Fibroblast of mammary gland (primary cell): ENCODE measurements at places on chromosomes 12 and 14.

DNA sequence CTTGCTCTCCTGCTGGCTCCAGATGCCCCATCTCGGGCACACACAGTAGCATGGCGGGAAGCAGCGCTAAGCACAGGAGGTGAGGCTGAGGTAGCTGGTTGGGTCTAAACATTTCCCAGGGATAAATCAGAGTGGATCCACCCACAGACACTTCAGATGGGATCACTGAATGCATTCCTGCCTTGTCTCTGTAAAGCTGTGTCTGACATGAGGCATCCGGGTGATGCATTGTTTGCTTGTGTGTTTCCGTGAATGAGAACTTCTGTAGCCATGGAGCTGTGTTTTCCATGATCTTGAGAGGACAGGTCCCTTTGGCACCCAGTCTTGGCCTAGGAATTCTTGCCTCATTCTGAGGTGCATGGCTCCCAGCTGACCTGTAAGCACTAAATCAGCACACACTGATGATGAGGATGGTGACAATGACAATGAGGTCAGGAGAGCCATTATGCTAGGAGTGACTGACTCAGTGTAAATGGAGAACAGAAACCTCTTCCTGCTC is 6.7 kb upstream of the KRT75 start:
- peak; percentile 75 for DNase-seq

- no peak for DNase-seq
Observed at GRCh38 chr12:91059211-91059610, 1.4 kb upstream of the KERA start.

GRCh38 chr12:6345319-6346091 is 3.6 kb upstream of the TNFRSF1A start:
- peak; percentile 99 for DNase-seq

GRCh38 chr12:86233126-86233525 is 23.1 kb downstream of the MGAT4C start:
- no peak for DNase-seq

- DNase-seq = no peak
Observed at GRCh38 chr14:57085801-57086200, 182.9 kb downstream of the EXOC5 start.

DNA sequence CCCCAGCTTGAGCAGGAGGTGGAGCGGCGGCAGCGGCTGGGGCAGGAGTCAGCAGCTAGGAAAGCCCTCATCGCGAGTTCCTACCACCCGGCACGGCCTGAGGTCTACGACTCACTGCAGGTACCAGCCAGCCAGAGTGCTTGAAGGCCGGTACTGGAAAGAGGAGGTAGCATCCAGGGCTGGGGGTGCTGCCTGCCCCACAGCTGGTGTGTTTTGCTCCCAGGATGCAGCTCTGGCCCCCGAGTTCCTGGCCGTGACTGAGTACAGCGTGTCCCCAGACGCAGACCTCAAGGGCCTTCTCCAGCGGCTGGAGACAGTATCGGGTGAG is 1.6 kb downstream of the OGFOD2 start:
- DNase-seq = no peak

GRCh38 chr12:4849115-4849541 is 60.6 kb upstream of the KCNA1 start:
- peak; percentile 60 for DNase-seq

- DNase-seq = no peak
Observed at GRCh38 chr12:110249716-110250225, 31.3 kb upstream of the ATP2A2 start.

DNA sequence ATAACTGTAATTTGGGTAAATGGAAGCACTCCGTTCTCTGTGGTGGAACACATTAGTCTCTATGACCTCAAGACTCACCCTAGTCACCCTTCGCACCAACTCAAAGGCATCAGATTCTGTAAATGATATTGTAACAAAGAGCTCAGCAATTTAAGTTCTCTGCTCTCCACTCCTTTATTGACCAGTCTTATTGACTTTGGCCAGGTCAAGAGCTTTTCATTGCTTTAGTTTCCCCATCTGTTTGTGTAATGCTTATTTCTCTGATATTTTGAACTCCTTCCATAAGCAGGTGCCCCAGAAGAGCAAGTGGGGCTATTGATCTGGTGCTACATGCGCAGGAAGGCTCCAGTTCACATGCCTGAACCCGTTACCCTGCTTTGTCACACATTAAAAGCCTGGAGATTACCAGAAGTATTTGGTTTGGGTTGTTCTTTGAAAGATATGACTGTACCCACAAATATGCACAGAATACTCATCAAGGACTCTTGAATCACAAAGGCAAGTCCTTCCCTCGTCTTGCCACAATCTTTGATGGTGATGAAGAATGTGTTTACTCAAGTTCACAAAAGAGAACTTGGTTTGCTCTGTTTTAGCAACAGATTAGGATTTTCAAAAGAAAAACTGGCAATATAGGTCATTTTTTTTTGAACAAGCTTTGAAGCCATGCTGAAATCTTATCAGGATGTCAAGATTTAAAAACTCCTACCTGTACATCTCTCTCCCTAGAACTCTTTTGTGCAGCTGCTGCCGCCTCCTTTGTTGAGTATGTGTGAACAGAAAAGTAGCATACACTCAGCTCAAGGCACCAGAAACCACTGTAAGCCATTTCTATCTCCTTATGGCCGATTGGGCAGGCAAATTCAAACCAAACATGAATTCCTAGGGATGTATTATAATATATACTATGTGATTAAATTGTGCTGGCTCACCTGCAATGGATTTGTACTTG is 193.9 kb downstream of the BCAT1 start:
- peak; percentile 92 for DNase-seq

- peak; percentile 55 for DNase-seq
Observed at GRCh38 chr12:65859519-65859918, 35.2 kb downstream of the HMGA2 start.

- DNase-seq = no peak
Observed at GRCh38 chr12:92619026-92619425, 83.8 kb upstream of the PLEKHG7 start.

- no peak for DNase-seq
Observed at GRCh38 chr14:78709795-78710557, 539.8 kb downstream of the NRXN3 start.

DNA sequence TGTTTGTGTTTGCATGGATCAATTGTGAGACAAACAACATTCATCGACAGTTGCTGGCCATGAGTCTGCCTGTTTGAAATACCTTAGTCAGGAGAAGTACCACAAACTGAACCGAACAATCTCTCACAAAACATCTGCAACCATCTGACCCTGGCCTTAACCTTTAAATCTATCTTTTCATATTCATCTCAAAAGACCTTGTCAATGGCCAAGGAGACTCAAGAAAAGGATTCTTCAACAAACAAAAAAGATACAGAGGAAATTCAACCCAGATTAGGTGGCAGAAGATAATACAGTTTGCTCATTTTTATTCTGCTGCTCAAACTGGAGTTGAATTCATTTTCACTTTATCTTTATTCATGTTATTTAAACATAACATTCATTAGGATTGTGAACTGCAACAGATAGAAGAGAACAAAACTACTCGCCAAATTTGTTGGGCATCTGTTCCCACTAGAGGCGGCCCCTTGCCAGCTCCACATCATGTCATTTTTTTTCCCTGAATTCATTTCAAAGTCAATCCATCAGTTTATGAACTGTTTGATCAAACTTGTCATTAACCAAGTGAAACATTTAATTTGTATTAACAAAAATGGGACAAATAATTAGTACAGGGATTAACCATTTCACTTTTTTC is 152.3 kb upstream of the OTX2 start:
- no peak for DNase-seq

DNA sequence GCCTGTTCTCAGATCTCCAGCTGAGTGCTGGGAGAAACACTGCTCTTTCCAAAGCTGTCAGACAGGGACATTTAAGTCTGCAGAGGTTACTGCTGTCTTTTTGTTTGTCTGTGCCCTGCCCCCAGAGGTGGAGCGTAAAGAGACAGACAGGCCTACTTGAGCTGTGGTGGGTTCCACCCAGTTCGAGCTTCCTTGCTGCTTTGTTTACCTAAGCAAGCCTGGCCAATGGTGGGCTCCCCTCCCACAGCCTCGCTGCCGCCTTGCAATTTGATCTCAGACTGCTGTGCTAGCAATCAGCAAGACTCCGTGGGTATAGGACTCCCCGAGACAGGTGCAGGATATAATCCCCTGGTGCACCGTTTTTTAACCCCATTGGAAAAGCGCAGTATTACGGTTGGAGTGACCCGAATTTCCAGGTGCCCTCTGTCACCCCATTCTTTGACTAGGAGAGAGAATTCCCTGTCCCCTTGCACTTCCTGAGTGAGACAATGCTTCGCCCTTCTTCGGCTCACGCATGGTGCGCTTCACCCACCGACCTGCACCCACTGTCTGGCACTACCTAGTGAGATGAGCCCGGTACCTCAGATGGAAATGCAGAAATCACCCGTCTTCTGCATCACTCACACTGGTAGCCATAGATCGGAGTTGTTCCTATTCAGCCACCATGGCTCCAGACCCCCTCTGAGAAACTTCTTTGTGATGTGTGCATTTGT is 650.3 kb upstream of the ALG10B start:
- DNase-seq = no peak

DNA sequence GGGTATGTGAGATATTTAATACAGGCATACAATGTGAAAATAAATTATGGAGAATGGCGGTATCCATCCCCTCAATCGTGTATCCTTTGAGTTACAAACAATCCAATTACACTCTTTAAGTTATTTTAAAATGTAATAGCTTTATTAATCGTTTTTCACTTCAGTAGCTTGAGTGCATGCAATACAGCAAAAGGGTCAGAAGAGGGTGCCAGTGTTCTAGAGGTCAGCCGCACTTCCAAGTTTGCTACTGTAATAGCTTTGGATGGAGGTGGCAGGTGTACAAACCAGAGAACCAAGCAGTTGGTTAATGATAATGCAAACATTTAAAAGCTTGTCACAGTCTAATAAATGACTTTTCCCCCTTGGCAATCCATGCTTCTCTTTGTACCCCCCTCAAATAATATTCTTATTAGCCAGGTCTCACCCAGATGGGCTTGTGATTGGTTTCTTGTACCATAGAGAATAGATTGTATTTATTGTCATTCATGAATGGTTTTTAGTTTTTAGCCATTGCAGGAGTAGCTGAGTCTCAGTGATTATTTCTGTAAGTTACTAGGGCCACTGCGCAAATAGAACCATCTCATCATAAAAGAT is 127.0 kb downstream of the ERC1 start:
- peak; percentile 80 for DNase-seq

DNA sequence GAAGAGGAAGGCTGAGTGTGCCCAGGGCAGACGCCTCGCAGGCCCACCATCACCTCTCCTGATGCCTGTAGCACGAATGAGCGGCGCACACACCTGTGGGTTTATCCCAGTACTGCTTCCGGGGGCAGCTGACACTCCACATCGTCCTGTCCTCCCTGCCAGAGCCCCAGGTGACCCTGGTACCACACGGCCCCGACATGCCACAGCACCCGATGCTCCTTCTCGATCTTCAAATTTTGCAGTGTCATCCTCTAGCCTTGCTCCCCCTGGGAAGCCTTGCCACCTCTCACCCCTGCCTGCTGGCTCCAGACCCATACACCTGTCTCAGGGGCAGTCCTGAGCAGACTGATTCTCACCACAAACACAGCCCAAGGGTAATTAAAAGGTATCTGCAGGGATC is 40.6 kb downstream of the ANO2 start:
- no peak for DNase-seq

- no peak for DNase-seq
Observed at GRCh38 chr14:20118795-20119194, 8.3 kb downstream of the OR4K17 start.
